ENCODE measurements at places on chromosomes 6 and 20. TPM values are rescaled to one million over a fixed set of nuclear protein-coding genes. Genes with fewer than 3 reads are reported as not detected.

ZNF184 gene
- 4.3 TPM for polyA plus RNA-seq

GRCh38 chr6:104789770-104790190 is 69.9 kb downstream of the HACE1 start:
- H3K36me3 ChIP-seq = no peaks in the 10 kb centered on the region
- peaks cover 2% of the 10 kb centered on the region for H3K4me1 ChIP-seq
- peak; percentile 78 for DNase-seq

- no peak overlapping the region for H3K27ac ChIP-seq
- no peaks in the 10 kb centered on the region for H3K4me1 ChIP-seq
- no peaks in the 10 kb centered on the region for H3K36me3 ChIP-seq
Observed at GRCh38 chr6:10510592-10511367, 10.4 kb upstream of the GCNT2 start.

DNA sequence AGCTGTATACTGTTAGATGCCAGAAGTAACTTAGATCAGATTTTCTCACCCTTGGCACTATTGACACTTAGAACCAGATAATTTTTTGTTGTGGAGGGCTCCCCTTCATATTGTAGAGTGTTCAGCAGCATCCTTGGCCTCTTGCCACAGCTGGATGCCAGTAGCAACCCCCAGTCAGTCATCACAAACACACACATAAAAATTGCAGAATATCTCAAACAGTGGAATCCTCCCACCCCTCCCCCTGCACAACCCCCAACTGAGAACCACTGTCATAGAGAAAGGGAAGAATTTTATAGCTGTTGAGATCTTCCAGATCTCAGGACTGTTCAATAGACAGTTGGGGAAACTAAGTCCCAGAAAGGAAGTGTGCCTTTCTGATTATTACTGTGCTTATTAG is 81.2 kb upstream of the VSTM2L start:
- no peaks in the 10 kb centered on the region for H3K27me3 ChIP-seq
- H3K4me3 ChIP-seq = no peak overlapping the region
- H3K36me3 ChIP-seq = no peaks in the 10 kb centered on the region
- peaks cover 3% of the 10 kb centered on the region for H3K4me1 ChIP-seq
- DNase-seq = peak; percentile 35

DNA sequence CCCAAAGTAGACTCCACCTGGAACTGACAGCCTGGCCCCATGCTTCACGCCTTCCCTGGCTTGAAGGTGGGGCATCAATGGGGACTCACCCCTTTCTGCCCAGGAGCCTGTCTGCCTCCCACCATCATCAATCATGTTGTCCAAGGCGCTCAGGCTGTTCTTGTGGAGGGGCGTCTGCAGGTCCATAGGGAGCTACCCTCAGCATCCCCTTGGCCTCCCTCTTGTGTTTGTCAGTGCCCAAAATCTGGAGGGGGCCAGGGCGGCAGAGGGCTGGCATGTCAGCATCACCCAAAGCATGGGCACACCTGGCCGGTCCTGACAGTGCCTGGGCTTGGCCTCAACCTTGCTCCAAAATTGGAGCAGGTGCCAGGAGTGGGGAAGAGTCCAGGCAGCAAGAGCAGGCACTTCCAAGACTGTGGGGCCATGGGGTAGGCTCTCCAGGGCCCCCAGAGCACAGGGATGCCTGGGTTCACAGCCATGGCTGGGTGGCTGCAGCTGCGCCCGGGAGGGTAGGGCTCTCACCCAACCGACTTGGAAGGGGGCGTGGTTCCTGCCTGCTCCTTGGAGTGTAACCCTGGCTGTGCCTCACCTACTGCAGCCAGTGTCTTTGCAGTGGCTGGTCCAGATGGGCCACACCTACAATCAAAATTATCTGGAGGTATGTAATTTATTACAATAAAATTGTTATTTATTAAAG is 903.4 kb downstream of the EYS start:
- H3K27me3 ChIP-seq = no peaks in the 10 kb centered on the region
- no peak overlapping the region for H3K27ac ChIP-seq
- DNase-seq = no peak
- no peaks in the 10 kb centered on the region for H3K4me1 ChIP-seq
- H3K4me3 ChIP-seq = no peak overlapping the region

DNA sequence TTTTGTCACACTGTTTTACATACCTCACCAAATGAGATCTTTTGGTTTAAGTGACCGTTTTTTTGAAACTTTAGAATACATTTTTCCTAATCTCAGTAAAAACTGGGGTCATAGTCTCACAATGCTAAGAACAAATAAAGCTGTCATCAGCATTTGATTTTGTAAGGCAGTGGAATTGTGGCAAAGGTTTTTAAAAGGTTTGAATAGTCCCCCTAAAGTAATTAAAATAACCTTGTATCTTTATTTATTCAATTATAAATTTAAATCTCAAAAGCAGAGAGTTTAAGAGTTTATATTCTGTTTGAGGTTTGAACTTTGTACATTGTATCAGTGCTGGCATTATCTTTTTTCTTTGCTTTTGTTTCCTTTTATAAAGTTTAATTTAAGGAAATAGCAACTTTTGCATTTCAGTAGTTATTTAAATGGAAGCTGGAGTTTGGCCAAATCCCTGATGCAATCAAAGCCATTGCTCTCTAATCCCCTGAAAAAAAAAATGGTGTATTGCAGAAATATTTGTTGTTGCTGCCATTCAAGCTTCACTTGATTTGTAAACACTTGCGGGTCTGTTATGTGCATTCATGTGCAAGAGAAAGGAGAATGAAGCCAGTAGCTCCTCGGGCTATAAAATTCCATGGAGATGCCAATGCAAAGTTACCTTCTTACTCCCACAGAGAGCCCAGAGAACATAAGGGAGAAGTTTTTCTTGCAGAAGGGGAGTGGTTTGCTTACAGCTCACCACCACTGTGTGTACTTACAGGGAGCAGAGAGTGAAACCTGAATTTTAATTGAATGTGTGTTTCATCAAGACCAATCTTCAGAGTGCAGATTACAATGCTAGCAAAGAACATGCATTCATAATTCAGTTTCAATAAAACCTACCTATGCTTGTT is 391.8 kb downstream of the ARHGAP18 start:
- H3K4me3 ChIP-seq = no peak overlapping the region
- DNase-seq = peak; percentile 84
- no peaks in the 10 kb centered on the region for H3K27me3 ChIP-seq
- peaks cover 2% of the 10 kb centered on the region for H3K36me3 ChIP-seq
